CD8-positive, alpha-beta T cell (primary cell): ENCODE measurements at places on chromosomes 4 and X.

GRCh38 chr4:40038977-40039376 lies 17.7 kb upstream of the N4BP2 start:
- DNase-seq: no peak

DNA sequence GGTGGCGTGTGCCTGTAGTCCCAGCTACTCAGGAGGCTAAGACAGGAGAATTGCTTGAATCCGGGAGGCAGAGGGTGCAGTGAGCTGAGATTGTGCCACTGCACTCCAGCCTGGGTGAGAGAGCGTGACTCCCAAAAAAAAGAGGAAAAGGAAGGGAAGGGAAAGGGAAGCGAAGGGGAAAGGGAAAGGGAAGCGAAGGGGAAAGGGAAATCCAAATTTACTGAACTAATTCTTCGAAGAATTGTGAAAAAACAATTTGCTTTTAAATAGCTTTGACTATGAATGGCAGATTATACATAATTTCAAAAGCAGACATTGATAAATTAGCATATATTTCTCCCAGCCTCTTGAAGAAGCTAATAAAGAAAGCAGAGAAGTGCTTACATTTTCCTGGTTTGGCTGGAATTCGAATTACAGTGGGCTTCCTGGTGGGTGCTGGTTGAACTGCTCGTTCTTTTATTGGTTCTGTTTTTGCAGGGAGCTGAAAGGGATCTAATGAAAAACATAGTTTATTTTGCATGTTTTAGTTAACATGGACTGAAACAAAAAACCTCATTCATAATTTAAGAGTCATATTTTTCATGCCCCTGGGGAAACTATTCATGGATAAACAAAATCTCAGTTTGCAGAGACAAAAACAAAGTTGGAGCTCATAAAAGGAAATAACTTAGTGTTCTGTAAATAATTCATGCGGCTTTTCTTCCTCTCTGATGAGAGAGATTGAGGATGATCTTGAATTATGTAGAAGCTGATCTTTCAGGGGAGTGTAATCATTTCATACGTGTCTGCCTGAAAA lies 66.0 kb downstream of the RPS3A start:
- no peak for DNase-seq

DNA sequence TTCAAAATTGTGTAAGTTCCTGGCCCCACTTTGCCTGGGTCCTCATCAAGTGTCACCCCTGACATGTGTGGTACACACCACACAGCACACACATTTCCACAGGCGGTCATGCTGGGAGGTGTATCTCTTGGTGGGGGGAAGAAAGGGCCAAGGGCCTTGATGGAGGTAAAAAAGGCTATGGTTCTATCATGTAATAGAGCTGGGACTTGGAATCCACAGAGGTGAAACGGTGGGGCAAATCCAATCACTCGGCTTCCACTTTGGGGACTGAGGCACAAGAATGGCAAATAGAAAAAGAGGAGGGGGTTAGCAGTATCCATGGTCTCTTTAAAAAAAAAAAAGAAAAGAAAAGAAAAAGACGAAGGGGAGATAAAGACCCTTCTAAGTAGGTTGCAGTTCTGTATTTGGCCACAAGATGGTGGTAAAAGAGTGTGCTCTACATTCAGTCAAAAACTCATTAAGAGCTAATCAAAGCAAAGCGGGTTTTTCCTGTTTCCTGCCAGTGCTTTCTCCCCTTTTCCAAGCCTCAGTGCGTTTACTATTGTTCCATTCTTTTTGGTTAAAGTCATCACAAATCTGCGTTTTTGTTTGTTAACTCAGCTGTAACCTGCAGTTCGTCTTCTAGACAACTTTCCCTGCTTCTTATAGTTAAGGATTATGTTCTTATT lies 37.0 kb upstream of the ATP6AP2 start:
- DNase-seq: peak; percentile 67

- DNase-seq: no peak
These were observed 68.7 kb upstream of the ENPP6 start for GRCh38 chr4:184286358-184286757.

DNA sequence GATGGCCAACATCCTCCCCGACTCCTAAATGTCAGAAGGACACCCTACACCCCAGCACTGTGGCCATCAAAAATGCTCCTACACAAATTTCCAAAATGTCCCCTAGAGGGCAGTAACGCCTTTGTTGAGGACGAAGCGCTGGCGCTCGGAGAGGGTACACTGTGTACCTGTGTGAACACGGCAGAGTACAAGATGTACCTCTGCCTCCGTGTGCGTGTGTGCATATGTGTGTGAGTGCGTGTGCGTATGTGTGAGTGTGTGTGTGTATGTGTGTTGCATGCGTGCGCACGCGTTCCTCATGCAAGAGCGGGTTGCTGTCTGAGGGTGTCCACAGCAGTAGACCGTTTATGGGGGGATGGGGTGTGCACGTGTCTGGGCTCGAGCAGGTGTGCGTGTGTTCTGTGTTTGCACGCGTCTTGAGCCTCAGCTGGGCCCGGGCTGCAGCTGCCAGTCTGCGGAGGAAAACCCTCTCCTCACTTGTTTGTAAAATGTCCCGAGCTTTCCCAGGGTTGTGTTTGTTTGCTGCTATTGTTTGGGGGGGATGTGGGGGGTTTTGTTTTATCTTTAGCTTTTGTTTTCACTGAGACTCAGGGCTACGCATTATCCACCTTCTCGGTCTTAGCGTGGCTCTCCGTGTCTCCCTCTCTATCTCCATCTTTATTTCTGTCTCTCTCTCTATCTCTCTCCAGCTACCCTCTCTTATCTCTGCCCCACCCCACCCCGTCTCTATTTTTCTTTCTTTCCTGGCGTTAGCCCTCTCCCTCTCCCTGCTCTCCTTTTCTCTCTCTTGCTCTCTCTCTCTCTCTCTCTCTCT lies 10.4 kb upstream of the TSPYL2 start:
- peak; percentile 64 for DNase-seq

DNA sequence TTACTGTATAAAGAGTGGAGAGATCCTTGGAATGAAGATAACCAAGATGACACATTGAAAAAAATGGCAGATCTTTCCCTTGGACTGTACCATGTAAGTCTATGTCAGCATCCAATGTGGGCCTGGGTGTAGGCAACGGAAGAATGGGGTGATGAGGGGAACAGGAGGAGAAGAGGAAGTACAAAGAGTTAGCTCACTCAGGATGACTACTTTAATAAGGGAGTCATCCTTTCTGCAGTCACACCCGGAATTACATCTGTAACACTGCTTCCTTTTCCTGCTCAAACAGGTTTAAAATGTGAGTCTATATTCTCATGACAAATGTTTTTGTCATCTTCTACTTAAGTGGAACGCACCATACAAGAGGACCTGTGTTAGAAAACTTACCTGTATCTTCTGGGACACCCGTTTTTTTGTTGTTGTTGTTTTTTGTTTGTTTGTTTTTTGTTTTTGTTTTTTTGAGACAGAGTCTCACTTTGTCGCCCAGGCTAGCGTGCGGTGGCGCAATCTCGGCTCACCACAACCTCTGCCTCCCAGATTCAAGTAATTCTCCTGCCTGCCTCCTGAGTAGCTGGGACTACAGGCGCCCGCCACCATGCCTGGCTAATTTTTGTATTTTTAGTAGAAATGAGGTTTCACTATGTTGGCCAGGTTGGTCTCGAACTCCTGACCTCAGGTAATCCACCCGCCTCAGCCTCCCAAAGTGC lies 18.0 kb downstream of the HPSE start:
- DNase-seq: no peak

GRCh38 chr4:35562861-35563260 lies 681.5 kb downstream of the ARAP2 start:
- no peak for DNase-seq

DNA sequence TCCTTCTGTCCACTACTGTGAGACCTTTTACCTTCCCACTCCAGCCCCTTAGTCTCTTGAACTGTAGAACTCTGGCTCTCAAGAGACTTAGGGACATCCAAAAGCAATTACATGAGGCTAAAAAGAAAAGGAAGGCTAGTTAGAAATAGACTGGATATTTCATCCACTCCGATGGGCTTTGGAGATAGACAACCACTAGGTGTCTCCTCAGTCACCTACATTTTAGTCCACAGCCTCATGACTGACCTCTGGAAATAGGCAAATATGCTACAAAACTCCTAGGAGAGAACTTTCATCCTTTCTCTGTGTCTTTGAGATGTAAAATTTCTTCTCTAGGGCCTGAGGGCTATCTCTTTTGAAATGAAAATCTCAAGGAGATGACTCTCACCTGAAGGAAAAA lies 45.1 kb upstream of the LAMP2 start:
- DNase-seq: peak; percentile 9

DNA sequence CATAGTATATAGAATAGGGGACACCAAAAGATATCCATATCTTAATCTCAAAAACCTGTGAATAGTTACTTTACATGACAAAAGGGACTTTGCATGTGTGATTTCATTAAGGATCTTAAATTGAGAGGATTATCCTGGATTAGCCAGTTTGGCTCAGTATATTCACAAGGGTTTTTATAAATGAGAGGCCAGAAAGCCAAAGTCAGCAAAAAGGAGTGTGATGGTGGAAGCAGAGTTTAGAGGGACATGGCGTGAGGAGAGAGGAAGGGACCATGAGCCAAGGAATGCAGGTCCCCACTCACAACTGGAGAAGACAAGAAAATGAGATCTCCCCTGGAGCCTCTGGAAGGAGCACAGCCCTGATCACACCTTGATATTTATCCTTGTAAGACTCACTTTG lies 648.5 kb upstream of the LCORL start:
- DNase-seq: no peak

DNA sequence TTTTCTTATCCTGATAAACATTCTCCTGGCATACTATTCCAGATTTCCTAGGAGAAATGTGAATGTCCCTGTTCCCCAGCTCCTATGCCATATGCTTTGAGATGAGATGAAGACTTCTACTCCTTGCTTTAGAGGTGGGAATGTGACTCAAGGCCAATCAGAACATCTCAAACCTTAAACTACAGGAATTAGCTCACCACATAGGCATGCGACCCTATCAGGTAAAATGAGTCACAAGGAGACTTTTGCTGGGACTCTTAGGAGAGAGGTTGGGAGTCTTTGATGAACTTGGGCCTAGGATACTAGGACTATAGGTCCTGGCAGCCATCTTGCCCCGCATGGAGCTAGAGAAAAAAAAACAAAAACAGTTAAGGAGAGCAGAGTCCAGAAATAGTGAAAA lies 5.8 kb upstream of the USO1 start:
- DNase-seq: no peak

DNA sequence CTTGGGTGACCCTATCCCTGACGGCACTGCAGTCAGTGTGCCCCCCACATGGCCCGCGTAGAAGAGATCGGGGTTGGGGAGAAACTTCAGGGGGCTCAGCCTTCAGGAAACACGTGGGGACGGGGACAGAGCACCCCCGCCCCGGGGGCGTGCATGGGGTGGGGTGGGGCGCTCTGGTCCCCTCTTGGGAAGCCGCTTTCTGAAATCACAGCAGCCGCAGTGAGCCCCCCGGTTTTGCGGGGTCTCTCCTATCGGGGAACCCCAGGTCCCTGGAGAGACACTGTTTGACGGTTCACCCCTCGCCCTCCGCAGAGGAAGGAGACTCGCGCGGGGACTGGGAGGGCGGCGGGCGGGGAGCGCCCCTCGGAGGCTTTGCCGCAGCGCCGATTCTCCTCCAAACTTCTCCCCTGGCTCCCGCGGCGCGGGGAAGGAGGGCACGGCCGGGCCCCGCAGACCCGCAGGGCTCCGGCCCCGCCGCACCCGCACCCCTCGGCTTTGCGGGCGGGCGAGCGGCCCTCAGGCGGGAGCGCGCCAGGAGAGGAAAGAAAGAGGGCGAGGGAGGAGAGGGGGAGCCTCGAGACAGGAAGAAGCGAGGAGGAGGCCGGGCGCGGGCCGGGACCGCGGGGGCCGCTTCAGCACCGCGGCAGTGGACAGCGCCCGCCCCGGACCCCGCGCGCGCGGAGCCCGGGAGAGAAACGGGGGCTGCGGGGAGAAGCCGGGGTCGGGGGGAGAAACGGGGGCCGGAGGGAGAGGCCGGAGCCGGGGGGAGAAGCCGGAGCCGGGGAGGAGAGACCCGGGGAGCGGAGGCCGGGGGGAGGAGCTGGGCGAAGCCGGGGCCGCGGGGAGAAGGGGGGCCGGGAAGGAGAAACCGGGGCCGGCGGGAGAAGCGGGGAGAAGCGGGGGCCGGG lies 612 bp downstream of the CPLX1 start:
- peak; percentile 62 for DNase-seq

GRCh38 chrX:149715468-149715867 lies 3.6 kb downstream of the MAGEA11 start:
- DNase-seq: no peak

DNA sequence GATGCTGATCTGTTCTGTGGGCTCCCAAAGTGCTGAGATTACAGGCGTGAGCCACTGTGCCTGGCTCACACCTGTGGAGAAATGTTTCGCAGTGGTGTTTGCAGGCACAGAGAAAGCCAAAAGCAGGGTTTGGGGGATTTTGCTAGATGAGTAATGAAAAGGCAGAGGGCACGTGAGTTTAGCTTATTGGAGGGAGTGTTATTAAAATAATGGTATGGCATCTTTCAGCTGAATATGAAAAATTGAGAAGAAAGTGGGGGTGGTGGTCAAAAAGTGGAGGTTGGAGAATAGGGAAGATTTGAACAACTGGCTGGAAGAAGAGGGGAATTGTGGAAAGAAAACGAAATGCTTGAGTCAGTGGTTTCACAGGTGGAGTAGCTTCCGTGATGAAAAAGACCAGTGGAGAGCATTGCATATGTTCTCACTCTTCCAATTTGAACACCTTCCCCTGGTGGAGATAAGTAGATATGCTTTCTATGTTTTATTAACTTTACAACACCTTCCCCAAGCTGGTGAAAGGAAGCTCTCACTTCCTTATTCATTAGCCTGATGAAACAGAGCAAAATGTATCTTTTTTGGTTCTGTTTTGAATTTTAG lies 1.1 kb upstream of the CHST7 start:
- DNase-seq: no peak

GRCh38 chr4:44679060-44679459 lies 840 bp downstream of the GUF1 start:
- DNase-seq: no peak

GRCh38 chrX:115362334-115363095 lies 73.0 kb downstream of the LUZP4 start:
- no peak for DNase-seq

DNA sequence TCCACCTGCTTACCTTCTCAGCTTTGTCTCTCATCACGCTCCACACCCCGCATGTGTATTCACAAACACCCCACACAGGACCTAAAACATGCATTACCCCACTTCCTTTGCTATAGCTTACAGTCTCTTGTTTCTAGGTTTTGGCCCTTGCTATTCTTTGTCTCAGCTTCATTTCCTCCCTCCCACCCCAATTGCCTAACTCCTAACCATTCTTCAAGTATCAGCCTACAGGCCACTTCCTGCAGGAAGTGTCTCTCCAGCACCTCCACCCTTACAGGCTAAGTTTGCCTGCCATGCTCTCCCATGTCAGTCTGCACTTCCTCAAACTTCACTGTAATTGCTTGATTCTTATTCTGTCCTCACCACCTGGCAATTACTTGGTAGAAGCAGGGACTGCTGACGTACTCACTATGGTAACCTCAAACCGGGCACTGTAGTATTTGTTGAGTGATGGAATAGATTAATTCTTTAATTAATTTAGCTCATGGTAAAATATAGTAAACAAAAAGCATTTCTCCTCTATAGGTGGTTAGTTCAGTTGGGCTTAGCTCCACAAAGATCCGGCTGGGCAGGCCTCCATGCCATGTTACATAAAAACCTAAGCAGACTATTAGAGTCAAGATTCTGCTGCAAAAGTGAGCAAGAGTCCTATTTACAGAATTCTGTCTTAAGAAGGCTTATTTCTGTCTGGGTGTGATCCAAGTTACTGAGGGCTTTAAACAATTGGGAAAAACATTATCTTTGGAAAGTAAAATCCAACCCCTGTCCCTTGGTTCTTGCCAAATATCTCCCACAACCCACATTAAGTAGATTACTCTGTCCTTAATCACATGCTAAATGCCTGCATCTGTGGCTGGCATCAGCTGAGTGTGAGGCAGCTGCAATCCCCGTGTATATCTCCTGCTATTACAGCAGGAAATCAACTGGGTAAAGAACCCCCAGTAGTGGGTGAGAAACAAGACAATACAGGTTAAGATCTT lies 124.7 kb upstream of the CPEB2 start:
- DNase-seq: no peak
